ENCODE measurements at places on chromosomes 2 and 18.

DNA sequence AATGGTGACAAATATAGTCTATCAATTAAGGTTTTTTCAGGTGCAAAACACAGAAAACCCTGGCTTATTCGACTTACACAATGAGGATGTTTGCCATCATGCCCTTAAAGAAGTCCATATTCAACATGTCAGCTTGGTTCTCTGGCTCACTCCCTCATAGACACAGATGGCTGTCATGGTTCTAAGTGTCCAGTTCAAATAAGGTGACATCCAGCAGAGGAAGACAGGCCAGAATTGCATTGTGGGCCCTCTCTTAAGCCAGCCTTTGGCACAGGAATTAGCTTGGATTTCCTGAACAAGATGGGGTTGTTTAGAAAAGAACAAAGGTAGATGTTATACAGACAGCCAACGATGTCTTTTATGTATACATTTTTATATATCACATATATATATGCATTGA is 18.7 kb upstream of the SLC1A4 start:
- peaks cover 7% of the 10 kb centered on the region for H3K36me3 ChIP-seq
- no peak for ATAC-seq
- no peak overlapping the region for H3K4me3 ChIP-seq
- H3K27ac ChIP-seq: no peak overlapping the region
- H3K27me3 ChIP-seq: no peaks in the 10 kb centered on the region

GRCh38 chr2:197839856-197840255 is 35.5 kb downstream of the PLCL1 start:
- H3K36me3 ChIP-seq: no peaks in the 10 kb centered on the region
- no peaks in the 10 kb centered on the region for H3K4me1 ChIP-seq
- H3K27me3 ChIP-seq: peaks cover 3% of the 10 kb centered on the region
- no peak overlapping the region for H3K4me3 ChIP-seq

DNA sequence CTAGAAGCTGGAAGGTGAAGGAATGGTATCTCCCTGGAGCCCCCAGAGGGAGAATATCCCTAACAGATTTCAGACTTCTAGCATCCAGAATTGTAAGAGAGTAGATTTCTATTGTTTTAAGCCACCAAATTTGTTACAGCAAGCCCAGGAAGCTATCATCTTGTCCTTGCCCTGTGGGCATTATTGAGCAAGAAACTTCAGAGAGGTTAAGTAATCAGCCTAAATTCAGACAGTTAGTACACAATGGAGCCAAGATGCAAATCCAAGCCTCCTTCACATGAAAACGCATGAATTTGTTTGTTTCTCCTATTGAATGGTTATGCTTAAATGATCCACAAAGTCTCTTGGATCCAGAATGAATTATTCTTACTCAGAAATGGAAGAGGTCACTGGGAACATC is 55.2 kb upstream of the TRIB2 start:
- no peak overlapping the region for H3K27ac ChIP-seq
- H3K4me3 ChIP-seq: no peak overlapping the region
- no peaks in the 10 kb centered on the region for H3K4me1 ChIP-seq
- H3K27me3 ChIP-seq: no peaks in the 10 kb centered on the region
- no peaks in the 10 kb centered on the region for H3K36me3 ChIP-seq
- ATAC-seq: no peak

DNA sequence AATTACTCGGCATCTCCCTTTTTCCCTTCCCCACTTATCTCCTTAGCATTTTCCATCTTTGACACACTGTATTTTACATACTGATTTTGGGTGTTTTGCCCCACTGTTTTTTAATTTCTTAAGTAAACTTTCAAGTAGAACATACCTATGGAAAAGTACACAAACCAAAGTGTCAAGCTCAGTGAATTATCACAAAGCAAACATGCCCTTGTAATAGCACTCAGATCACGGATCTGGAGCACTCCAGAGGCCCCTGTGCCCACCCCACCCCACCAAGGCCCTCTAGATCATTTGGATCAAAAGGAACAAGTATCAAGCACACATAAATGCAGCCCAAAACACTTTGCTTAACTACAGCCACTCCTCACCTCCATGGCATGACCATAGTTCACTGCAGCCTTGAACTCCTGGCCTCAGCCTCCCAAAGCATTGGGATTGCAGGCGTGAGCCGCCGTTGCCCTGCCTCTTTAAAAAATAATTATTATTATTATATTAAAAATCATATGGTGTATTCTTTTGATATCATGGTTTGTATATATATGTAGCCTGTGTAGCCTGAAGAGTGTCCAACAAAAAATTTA is 38.1 kb downstream of the FER1L5 start:
- H3K27ac ChIP-seq: no peak overlapping the region
- no peak overlapping the region for H3K4me3 ChIP-seq
- ATAC-seq: no peak
- peaks cover 26% of the 10 kb centered on the region for H3K27me3 ChIP-seq
- no peaks in the 10 kb centered on the region for H3K4me1 ChIP-seq
- H3K36me3 ChIP-seq: no peaks in the 10 kb centered on the region

Data from stimulated activated memory B cell treated with anti-CD40 and anti-IgM and Interleukin-4, amounts not matched to agents 10 μg/mL and 1 μg/mL and 100 μg/mL, for 72 hours (primary cell).